CD4-positive, CD25-positive, alpha-beta regulatory T cell (primary cell): ENCODE measurements at places on chromosomes 6 and 20.

DNA sequence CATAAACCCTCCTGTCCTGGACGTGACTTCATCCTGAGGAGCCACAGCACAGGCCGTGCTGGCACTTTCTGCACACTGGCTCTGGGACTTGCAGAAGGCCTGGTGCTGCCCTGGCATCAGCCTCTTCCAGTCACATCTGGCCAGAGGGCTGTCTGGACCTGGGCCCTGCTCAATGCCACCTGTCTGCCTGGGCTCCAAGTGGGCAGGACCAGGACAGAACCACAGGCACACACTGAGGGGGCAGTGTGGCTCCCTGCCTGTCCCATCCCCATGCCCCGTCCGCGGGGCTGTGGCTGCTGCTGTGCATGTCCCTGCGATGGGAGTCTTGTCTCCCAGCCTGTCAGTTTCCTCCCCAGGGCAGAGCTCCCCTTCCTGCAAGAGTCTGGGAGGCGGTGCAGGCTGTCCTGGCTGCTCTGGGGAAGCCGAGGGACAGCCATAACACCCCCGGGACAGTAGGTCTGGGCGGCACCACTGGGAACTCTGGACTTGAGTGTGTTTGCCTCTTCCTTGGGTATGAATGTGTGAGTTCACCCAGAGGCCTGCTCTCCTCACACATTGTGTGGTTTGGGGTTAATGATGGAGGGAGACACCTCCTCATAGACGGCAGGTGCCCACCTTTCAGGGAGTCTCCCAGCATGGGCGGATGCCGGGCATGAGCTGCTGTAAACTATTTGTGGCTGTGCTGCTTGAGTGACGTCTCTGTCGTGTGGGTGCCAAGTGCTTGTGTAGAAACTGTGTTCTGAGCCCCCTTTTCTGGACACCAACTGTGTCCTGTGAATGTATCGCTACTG, 22.0 kb upstream of the PYGB start:
- H3K27me3 ChIP-seq: no peaks in the 10 kb centered on the region
- DNase-seq: no peak
- H3K4me1 ChIP-seq: no peaks in the 10 kb centered on the region
- H3K4me3 ChIP-seq: no peak overlapping the region
- no peaks in the 10 kb centered on the region for H3K36me3 ChIP-seq

GRCh38 chr6:30814146-30815040, 69.9 kb upstream of the DDR1 start:
- DNase-seq: no peak
- H3K4me1 ChIP-seq: peaks cover 35% of the 10 kb centered on the region
- no peaks in the 10 kb centered on the region for H3K36me3 ChIP-seq
- H3K27ac ChIP-seq: peak overlapping the region; percentile 48
- H3K4me3 ChIP-seq: peak overlapping the region; percentile 4

GRCh38 chr6:16305246-16305725, 66.9 kb downstream of the GMPR start:
- no peaks in the 10 kb centered on the region for H3K27me3 ChIP-seq
- DNase-seq: no peak
- H3K4me3 ChIP-seq: no peak overlapping the region
- H3K4me1 ChIP-seq: no peaks in the 10 kb centered on the region
- H3K27ac ChIP-seq: no peak overlapping the region

GRCh38 chr20:19412254-19412653, 199.8 kb downstream of the SLC24A3 start:
- no peaks in the 10 kb centered on the region for H3K4me1 ChIP-seq
- no peak overlapping the region for H3K27ac ChIP-seq
- no peaks in the 10 kb centered on the region for H3K36me3 ChIP-seq
- H3K27me3 ChIP-seq: no peaks in the 10 kb centered on the region
- no peak for DNase-seq
- H3K4me3 ChIP-seq: no peak overlapping the region

GRCh38 chr6:15431762-15432483, 186.1 kb downstream of the JARID2 start:
- no peak overlapping the region for H3K4me3 ChIP-seq
- H3K36me3 ChIP-seq: no peaks in the 10 kb centered on the region
- DNase-seq: no peak

- no peaks in the 10 kb centered on the region for H3K27me3 ChIP-seq
- no peaks in the 10 kb centered on the region for H3K36me3 ChIP-seq
- no peaks in the 10 kb centered on the region for H3K4me1 ChIP-seq
- no peak overlapping the region for H3K27ac ChIP-seq
- DNase-seq: no peak
These were observed 204.8 kb downstream of the ADGB start for GRCh38 chr6:146803601-146804000.
